Stomach (tissue), 19 donors: ENCODE measurements at places on chromosomes 3 and 15. TPM values are rescaled to one million over a fixed set of nuclear protein-coding genes. Genes with fewer than 3 reads are reported as not detected.

Gene TOPAZ1
- not detected for total RNA-seq

Gene TGM4
- total RNA-seq, result not detected

Gene CFAP92
- 13.4 TPM for total RNA-seq

Gene GHSR
- total RNA-seq, result 0.37 TPM

Gene LRTM1
- not detected for total RNA-seq

Gene DENND4A
- total RNA-seq, result 21.1 TPM

Gene CSTA
- not detected for total RNA-seq

Gene LIPH
- 79.7 TPM for total RNA-seq

Gene ATP2B2
- not detected for total RNA-seq

Gene GPX1
- total RNA-seq, result 350 TPM

Gene PRTG
- total RNA-seq, result not detected

Gene SCN5A
- total RNA-seq, result not detected

Gene SCAANT1
- not detected for total RNA-seq

Gene CTXN2
- not detected for total RNA-seq

Gene LRRK1
- total RNA-seq, result 5.5 TPM

Gene SH2D7
- total RNA-seq, result not detected

Gene CRABP1
- total RNA-seq, result not detected

Gene ERICH6
- not detected for total RNA-seq

Gene ARPIN
- total RNA-seq, result 19.4 TPM

Gene FSIP1
- 0.89 TPM for total RNA-seq

Gene GABRB3
- not detected for total RNA-seq

Gene ECE2
- 2.9 TPM for total RNA-seq

Gene MAGEL2
- total RNA-seq, result not detected

Gene ADAMTS17
- total RNA-seq, result 10.7 TPM

Gene MUC20
- total RNA-seq, result 64.8 TPM

Gene RASGRP1
- total RNA-seq, result 12.3 TPM

Gene ATP10A
- 4.1 TPM for total RNA-seq

Gene HCLS1
- total RNA-seq, result 44.0 TPM

Gene OCA2
- total RNA-seq, result not detected

Gene SLC51A
- total RNA-seq, result not detected

Gene SLTM
- total RNA-seq, result 187 TPM

Gene ZDHHC19
- not detected for total RNA-seq

Gene ANKRD34C
- not detected for total RNA-seq

Gene PIK3CA
- 144 TPM for total RNA-seq

Gene TIMP4
- 9.3 TPM for total RNA-seq

Gene SAMD7
- not detected for total RNA-seq

Gene SCN11A
- 0.14 TPM for total RNA-seq
